Skeletal muscle cell (primary cell): ENCODE measurements at places on chromosomes 16 and 17.

GRCh38 chr17:81951785-81952684 is 5.0 kb upstream of the MYADML2 start:
- DNase-seq = no peak

DNA sequence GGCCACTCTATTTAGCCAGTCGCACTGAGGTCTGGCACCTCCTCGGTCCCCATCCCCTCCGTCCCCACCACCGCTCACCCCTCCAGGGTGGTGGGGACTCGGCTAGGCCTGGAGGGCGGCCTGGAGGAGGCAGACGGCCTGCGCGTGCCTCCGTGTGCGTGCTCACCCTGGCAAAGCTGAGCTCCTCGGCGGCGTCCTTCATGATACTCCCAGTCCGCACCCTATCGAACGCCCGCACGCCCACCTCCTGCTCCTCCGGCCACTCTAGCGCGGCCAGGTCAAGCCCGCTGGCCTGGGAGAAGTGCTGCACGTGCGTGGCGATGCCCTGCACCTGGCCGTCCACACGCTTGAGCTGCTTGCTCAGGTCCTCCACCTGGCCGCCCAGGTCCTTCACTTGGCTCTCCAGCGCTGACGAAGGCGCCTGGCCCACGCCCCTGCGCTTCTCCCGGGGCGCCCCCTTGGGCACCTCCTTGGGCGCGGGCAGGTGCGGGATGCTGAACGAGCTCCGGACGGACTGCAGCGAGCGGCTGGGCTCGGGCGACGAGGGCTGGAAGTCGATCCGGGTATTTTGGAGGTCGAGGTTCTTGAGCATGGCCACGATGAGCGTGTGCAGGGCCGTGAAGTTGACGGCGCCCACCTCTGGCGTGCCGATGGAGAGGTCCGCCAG is 644 bp downstream of the QRICH2 start:
- no peak for DNase-seq

DNA sequence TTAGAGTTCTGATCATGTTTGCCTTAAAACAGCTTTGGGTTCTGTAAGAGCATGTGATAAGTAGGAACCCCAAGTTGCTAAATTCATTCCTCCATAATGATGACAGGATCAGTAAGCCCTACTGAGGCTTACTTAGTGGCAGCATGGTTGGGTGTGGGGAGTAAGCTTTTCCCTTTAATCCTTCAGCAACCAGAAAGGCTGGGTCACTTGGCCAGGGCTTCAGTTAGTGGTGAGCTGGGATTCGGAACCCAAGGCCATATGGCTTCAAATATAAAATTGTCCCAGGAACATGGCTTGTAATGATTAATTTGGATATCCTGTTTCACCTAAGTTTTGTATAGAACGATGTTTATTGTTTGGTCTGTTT is 850 bp downstream of the GINS3 start:
- no peak for DNase-seq

DNA sequence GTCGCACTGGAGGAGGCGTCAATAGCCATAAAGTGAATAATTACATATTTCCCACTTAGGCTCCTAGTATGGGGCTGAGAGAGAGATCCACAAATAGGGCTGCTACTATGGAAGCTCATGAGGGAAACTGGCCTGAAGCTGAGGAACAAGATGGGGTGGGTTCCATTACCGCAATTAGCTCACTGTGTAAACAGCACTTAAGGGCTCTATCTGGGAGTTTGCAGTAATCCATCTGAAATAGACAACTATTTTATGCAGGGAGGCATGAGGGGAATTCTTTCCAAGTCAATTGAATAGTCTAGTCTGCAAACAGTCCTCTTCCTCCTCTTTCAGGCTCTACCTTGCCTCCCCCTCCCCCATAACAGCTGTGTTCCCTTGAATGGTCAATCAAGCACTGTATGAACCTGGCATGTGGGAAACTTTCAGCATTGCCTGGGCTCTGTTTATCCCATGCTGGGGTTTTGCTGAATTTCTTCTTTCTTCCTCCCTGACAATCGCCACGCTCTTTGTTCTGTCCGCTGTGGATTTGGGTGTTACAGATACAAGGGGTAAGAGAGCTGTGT is 56.1 kb upstream of the MAF start:
- no peak for DNase-seq

- DNase-seq = no peak
These were observed 547 bp downstream of the RAB26 start for GRCh38 chr16:2148714-2149629.

DNA sequence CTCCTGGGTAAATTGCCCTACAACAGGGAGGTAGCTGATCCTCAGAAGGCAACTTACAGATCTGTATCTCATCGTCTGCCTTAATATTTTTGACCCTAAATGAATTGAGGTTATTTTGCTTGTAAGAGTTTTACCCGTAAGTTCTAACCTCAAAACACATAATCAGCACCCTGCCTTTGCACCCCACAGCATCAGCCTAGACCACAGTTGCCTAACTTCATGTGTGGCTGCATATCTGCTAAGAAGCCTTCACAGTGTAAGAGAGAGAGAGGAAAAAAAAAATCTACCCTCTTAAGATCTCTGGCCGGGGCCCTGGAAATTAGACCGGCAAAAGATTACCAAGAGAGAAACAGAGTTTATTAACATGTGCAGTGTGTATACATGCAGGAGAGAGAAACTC is 76.9 kb downstream of the ARHGAP44 start:
- no peak for DNase-seq

- DNase-seq = no peak
These were observed 320.5 kb downstream of the UTP18 start for GRCh38 chr17:51580869-51581268.

- DNase-seq = no peak
These were observed 10.3 kb upstream of the ITGAX start for GRCh38 chr16:31344712-31345111.

- DNase-seq = no peak
These were observed 74.7 kb downstream of the WIPI1 start for GRCh38 chr17:68382582-68383085.

- DNase-seq = no peak
These were observed 16.2 kb upstream of the HAS3 start for GRCh38 chr16:69089091-69089910.

- peak; percentile 19 for DNase-seq
These were observed 79.6 kb upstream of the CDH11 start for GRCh38 chr16:65201511-65201910.

DNA sequence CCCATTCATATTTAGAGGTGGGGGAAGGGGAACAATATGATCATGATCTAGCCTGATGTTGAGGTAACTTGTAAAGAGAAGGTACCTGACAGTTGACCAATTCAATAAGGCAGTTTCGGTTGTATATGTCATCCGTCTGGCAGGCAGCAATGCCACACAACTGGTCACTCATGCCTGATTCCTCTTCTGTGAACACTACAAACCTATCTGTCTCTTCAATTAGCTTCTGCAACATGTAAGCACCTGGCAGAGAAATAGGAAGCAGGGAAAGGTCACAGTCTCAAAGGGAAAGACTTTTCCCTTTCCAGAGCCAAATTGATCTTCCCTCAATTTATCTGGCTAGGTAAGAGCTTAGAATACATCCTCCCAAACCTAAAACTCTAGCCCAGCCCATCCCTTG is 10.2 kb upstream of the RSKR start:
- no peak for DNase-seq

DNA sequence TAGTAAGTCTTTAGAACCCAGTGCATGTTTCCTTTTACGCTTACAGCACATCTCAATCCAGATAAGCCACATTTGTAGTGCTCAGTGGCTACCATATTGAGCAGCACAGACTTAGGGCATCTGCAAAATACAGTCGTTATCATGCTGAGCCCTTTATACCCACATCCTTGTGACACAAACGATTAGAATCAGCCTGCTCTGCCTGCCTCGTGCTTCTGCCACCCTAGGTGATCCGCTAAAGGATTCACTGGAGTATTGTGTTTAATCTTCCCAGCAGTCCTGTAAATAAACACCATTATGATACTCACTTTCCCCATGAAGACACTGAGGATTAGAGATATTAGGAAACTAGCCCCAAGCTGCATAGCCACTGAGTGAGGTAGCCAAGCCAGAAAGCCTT is 51.3 kb upstream of the FA2H start:
- DNase-seq = no peak

DNA sequence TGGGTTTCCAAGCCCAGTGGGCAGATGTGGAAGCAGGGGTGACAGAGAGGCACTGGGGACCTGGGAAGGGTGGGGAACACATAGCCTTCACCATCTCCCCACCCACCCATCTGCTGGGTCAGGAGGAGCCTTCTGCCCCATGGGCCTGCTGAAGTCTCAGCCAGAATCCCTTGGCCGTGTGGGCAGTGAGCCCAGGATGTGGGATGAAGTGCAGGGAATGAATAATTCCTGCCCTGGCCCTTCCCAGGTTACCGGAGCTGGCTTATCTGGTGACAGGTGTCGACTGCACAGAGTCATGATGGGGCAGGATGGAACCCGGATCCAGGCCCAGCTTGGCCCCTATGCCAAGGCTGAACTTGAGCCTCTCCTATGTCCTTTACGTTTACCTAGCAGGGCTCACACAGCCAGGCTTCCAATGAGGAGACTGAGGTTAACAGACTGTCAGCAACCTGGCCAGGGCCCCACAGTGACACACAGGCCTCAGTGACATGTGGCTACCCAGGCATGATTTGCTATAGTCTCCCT is 17.5 kb downstream of the ATP2A3 start:
- no peak for DNase-seq

DNA sequence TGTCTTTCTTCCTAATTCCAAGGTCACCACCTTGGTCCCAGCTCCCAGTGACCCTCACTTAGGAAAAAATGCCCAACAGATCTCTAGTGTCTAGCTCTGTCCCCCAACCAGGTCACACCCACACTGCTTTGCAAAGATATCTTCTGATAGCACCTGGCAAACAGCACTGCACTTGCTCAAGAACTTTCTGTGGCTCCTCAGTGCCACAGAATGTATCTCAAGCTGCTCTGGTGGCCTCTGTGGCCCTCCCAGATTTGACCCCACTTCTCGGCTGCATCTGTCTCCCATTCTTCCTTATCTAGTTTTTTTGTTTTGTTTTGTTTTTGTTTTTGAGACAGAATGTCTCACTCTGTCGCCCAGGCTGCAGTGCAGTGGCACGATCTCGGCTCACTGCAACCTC is 5.0 kb downstream of the ZNF688 start:
- DNase-seq = no peak

- DNase-seq = no peak
These were observed 16.7 kb downstream of the CDH11 start for GRCh38 chr16:65105171-65105570.

- no peak for DNase-seq
These were observed 168.9 kb upstream of the CIBAR2 start for GRCh38 chr16:85281181-85281580.

GRCh38 chr17:70168977-70169708 is at the start of gene KCNJ2:
Gene KCNJ2, plus strand, starts transcription at chr17:70169532. Its CDS starts 5,508 bp downstream, at chr17:70175040.
- no peak for DNase-seq

DNA sequence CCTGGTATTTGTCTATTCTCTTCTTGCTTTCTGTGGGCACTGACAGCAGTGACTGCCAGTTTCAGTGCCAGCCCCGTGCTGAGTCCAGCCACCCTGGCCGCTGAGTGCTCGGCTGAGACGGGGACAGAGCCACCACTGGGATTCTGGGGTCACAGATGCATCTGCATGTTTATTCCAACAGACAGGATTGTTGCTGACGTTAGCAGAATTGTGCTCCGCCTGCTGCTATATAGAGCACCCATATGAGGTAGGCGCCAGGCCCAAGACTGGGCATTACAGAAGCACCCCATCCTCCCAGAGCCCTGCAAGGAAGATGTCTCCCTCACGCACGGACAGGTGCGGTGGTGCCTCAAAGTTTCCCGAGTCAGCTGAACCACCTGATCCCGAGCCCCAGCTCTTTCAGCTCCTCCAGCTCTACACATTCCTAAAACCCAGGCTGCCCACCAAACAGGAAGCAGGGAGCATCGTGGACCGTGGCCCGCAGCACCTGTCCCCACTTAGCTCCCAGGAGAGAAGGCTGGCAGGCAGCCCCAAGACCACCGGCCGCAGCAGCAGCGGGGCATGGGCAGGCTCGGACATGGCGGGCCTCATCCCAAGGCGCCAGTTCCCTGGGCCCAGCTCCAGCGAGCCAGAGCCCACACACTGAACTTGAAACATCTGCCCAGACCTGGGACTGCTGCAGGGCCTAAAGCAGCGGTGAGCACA is 44.9 kb upstream of the RASD1 start:
- DNase-seq = no peak

- DNase-seq = no peak
These were observed 15.4 kb downstream of the HS3ST3B1 start for GRCh38 chr17:14316126-14316832.

DNA sequence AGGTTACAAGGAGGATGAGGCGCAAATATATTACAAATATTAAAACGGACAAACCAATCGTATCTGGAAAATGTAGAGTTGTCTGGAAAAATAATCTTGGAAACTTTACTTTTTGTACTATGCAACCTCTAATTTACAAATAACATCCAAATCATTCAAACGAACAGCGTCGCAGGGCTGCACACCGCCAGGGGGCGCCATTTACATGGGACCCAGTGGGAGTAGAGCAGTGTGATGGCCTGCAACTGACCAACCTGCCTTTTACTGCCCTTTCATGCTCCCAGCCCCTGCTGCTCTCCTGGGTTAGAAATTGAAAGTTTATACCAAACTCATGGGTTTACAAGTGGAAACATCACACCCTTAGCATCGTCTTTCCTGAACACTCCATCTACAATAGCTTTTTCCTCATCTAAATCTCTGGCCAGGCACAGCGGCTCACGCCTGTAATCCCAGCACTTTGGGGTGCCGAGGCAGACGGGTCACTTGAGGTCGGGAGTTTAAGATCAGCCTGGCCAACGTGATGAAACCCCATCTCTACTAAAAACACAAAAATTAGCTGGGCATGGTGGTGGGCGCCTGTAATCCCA is 10.0 kb downstream of the PITPNC1 start:
- no peak for DNase-seq

- no peak for DNase-seq
These were observed 4.4 kb upstream of the ARMC7 start for GRCh38 chr17:75105126-75106080.

DNA sequence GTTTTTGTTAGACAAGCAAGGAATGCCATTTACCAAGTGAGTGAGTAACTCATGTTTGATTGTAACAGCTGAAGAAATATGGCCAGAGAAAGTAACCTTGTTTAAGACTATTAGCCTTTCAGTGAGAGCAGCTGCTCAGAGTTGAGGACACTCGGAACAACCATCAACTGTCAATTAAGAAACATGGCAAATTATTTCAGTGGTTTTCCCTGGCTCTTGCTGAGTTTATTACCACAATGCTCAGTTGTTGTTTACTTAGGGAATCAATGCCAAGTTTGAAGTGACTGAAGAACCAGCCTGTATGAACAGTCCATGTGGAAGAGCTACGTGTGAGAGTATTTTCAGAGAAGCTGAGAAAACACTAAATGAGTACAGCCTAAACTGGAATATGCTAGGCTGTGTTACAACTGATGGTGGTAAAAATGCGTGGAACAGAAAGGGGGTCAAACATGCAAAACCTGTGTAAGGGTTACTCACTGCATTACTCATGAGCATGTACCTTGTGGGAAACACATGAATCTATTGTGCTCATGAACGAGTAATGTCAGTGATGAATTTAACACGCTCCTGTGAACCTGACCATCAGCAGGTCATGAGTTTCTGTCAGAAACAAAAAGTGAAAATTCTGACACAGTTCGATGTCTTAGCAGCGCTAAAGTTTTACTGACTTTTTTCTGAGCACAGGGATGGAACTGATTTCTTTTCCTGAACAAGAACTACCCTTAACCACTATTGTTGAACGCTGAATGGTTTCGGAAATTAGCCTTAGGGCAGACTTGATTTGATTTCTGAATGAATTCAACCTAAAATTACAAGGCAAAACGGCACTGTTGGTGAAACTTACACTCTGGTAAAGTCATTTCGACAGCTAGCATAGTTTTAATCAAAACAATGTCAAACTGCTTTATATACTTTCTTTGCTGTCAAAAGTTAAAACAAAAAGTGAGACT is 33.5 kb downstream of the GNA13 start:
- DNase-seq = peak; percentile 55

- no peak for DNase-seq
These were observed 2.4 kb downstream of the NDE1 start for GRCh38 chr16:15652293-15653001.
